ENCODE measurements at places on chromosomes 12 and 14. TPM values are rescaled to one million over a fixed set of nuclear protein-coding genes. Genes with fewer than 3 reads are reported as not detected.
A peak's percentile ranks its signal among the peaks of the same experiment; 100 is the strongest.

DNA sequence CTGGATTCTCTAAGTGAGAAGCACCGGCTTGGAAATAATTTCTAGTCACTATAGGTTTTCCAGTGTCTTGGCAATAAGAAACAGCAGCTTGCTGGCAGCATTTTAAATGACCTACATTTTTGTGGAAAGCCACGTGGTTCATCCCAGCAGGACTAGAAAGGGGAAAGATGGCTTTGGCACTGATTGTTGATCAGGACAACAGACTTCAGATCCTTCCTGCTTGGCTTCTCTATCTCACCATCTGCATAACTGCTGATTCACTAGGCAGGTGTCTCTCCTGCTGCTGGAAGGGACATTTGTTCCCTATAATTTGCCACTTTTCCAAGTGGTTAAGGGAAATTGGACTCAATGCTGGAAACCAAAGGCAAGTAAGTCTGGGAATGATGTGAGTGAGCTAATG lies 131.0 kb downstream of the TTC8 start:
- no peaks in the 10 kb centered on the region for H3K27me3 ChIP-seq
- DNase-seq, result no peak
- no peak overlapping the region for H3K27ac ChIP-seq
- H3K4me3 ChIP-seq, result no peak overlapping the region
- no peaks in the 10 kb centered on the region for H3K36me3 ChIP-seq
- no peaks in the 10 kb centered on the region for H3K4me1 ChIP-seq

DNA sequence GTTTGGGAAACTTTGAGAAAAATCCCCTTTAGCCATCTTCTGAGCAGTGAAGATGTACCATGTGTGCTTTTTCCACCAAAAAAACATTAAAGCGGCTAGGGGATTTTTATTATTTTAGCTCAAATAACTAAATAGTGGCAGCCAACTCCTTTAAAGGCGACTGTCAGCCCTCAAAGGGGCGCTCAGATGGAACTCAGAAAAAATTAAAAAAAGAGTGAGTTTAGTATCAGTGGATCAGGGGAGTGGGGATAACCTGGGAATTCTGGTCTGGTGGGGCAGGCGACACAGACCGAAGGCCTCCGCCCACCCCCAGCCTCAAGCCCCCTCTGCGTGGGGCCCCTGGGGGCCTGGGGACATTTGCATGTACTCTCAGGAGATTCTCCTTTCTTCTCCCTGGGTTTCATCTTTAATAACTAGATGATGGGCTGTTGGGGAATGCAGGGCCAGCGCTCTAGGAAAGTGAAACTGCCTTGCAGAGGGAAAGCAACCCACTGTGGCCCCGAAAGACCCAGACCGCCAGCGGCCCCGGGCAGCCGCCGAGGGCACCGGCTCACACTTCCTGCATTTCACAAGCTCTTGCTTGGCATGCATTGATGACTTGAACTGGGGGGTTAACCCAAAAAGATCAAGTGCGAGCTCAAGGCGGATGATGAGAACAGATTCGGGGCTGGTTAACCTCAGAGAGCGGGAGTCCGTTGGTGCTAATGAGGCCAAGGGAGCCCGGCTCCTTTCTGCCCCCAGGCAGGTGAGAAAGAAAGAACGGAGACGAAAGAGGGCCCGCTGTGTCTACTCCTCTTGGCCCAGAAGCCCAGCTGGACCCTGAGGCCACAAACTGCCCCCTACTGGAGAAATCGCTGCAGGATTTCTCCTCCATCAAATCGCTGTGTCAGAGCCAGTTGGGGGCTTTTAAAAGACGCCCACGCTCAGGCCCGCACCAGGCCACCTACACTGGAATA lies 7.3 kb upstream of the BATF start:
- no peak overlapping the region for H3K27ac ChIP-seq
- H3K4me1 ChIP-seq, result no peaks in the 10 kb centered on the region
- no peaks in the 10 kb centered on the region for H3K27me3 ChIP-seq
- no peak for DNase-seq
- H3K4me3 ChIP-seq, result no peak overlapping the region

DNA sequence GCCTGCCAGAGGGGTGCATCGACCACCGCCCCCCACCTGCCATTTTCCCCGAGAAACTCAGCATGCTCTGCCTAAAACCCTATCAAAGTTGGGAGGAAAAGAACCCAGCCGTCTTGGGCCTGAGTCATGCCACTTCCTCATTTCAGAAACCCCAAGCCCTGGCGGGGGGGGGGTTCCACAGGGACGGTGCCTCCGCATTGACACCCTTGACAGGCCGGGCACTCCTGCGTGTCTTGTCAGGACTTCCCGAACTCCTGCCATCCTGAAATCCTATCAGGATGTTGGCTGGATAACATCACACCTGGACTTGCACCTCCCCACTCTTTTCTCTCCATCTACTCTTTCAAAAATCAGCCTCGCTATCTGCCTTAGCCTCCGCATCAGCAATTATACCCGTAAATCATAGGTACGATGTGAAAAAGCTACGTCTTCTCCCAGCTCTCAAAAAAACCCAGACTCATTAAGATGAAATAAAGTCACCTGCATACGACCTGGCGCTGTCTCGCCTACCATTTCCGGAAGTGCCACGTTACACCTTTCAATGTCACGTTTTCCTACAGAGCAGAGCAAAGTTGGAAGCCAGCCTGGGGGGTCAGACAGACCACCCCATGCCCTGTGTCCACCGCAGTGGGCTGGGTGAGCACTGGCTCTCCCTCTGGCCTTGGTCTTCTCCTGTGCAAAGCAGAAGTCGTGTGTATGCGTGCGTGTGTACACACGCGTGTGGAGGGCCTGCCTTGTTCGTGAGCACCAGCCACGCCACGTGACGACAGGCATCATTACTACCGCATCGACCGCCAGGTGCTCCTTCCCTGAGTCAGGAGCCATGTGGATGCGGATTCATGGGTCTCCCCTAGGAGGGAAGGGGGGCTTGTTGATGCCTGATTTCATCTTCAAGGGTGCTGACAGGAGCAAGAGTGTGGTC lies 96.7 kb downstream of the RFLNA start:
- H3K4me1 ChIP-seq, result peaks cover 46% of the 10 kb centered on the region
- no peaks in the 10 kb centered on the region for H3K36me3 ChIP-seq
- no peaks in the 10 kb centered on the region for H3K27me3 ChIP-seq

DNA sequence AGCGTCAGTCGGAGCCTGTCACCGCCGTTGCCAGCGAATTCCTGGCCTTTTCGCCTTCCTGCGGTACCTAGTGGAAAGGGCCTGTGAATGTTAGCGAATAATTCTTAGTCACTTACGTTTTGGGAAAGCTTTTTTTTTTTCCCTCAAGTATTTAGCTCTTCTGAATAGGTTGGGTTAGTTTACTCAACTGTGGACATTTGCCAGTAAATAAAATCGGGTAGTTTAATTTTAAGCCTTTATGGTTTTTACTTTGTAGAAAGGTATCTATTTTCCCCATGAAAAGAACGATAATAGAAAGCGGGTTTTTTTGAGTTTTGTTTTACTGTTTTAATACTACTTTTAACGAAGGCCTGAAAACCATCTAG lies 1.7 kb downstream of the YY1 start:
- H3K27me3 ChIP-seq, result no peaks in the 10 kb centered on the region
- no peak for DNase-seq
- peak overlapping the region; percentile 95 for H3K27ac ChIP-seq
- no peaks in the 10 kb centered on the region for H3K36me3 ChIP-seq
- H3K4me1 ChIP-seq, result peaks cover 33% of the 10 kb centered on the region

DNA sequence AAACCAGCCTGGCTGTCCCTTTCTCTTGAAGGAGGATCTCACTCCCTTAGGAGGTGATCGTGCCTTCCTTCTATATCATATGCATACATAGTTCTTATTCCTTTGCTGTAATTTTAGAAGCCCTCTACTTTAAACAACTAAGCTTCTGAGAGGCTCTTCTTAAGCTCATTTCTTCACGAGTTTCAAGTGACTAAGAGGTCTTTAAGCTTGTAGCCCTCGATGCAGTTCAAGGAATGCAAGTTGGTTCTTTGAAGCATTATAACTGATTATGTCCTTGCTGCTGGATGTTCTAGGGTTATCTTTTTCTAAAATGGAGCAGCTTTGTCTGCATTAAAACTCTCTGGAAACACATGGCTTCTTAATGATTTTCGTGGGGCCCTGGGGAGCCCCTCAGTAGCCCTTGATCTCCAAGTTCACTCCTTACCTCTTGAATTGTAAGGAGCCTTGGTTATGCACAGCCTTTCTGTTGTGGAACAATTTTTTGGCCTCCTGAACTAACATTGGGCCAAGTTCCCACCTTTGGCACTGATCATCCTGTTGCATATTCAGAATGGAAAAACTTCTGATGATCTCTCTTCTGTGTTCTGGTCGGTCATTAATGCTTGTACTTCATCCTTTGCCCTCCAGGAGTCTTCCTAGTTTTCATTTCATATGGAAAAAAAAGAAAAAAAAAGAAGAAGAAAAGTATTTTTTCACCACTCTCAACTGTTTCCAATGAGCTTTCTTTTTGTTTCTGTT lies 12.6 kb downstream of the RASSF8 start:
- no peaks in the 10 kb centered on the region for H3K27me3 ChIP-seq
- peak overlapping the region; percentile 44 for H3K27ac ChIP-seq
- no peaks in the 10 kb centered on the region for H3K36me3 ChIP-seq

Gene CLEC14A
- total RNA-seq, result 4.0 TPM

Gene NINJ2
- 0.70 TPM for total RNA-seq
